ENCODE measurements at places on chromosomes 1 and 21.

DNA sequence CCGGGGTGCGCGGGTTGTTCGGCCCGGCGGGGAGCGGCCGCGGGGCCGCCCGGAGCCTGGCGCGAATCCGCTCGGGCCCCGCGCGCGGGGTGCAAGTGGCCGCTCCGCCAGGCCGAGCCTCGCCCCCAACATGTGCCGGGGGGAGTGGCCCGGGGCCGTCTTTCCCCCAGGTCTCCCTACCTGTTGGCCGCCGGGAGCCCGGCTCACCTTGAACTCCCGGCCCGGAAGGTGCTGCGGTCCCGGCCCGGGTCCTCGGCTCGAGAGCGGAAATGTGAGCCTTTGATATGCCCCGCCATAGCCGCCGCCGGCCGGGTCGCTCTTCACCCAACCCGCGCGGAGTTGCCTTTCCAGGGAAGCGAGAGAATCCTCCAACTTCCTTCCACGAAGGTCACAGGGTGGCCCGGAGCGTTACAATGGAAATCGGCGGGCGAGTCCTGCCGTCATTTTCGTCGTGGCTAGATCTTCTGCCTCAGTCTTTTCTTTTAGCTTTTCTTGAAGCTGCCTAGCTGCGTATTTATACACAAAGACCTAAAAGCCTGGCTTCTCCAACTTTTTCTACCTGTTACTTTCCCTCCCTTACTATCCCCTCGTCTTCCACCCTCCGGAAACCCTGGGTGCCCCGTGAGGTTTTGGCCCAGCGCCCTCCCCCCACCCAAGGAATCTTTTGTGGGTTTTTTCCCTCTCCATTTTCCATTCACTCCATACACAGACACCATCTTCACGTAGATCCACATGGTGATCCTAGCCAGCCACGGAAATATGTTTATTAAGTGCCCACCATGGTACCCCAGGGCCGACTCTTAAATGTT is 867 bp downstream of the PTGFRN start:
- DNase-seq = no peak

DNA sequence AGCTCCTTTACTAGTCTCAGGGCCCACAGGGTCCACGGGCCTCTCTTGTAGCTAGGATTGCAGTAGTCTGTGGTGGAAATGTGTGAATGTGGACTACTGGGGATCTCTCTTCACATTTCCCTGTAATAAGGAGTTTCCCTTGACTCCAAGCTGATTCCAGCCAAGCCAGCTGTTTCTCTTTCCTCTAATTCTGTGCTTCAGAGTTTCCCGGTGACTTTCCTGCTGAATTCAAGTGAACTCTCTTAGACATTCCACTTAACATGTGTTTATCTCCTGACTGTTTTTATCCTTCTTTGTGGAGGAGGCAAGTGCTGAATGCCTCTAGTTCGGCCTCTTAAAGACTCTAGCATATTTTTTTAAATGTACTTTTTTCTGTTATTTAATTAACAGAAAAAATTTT is 354.0 kb upstream of the RGS18 start:
- DNase-seq = no peak

- DNase-seq = no peak
Measured at GRCh38 chr1:214847071-214847810, 235.3 kb upstream of the KCNK2 start.

GRCh38 chr1:5926686-5927435 is 65.4 kb downstream of the NPHP4 start:
- DNase-seq = no peak

DNA sequence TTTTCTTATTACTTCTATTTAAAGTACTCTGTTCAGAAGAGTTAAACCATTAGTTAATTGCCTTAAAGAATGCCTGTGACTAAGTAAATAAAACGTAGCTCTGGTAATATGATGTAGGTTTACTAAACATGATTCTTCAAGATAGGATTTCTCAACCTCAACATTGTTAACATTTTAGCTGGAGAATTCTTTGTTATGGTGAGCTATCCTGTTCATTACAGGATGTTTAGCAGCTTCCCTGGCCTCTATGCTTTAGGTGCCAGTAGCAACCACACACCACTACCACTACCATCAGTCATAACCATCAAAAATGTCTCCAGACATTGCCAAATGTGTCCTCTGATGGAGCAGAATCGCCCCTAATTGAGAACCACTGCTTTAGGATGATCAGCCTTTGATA is 10.7 kb downstream of the RPF1 start:
- DNase-seq = no peak

DNA sequence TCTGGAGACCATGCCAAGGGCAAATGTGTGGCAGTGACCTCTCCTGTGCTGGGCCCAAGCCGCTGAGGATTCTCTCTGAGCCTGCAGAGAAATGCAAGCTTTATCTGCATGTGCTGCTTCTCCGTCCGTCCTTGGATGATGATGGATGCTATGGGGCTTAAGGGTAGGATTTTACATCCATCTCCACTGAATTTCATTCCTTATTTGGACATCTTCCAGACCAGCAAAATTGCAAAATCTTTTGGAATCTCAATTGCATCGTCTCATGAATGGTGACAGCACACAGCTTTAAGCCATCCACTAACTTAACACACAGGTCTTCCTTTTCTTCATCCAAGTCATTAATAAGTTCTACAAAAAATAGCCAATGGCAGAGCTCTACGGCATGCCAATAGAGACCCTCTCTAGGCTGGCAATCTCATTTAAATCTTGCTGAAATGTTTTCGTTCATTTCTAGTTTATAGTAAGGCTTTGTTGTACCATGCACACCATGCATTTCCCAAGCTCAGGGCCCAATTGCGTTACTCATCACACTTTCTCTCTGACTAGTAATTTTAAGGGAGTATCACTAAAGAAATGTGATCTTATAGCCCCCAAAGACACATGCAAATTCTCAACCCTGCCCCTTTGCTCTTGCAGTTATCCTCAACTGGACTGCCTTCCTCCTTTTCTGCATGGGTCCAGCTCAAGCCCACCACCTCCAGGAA is 11.1 kb downstream of the BATF3 start:
- DNase-seq = no peak

DNA sequence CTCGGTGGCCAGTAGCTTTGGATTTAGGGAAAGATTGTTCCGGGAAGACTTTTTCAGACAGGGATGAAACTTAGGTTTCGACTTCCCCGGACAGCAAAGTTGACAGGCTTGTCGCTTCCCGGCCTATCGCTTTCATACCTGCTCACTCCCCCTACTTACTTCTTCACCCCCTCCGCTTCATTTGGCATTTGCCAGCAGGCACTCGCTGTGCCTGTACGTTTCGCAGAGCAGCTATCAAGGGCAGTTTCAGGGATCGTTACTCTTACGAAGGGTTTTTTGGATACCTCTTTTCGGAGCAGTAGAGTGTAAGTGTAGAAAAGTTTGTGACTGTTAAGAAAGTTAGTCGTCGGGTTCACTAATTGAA is 393 bp downstream of the BLZF1 start:
- no peak for DNase-seq

GRCh38 chr1:45686015-45686287 is 382 bp downstream of the GPBP1L1 start:
- DNase-seq = no peak

- DNase-seq = no peak
Measured at GRCh38 chr1:51927029-51927428, 48.5 kb upstream of the NRDC start.

- DNase-seq = no peak
Measured at GRCh38 chr1:95223110-95223509, 10.9 kb upstream of the RWDD3 start.

DNA sequence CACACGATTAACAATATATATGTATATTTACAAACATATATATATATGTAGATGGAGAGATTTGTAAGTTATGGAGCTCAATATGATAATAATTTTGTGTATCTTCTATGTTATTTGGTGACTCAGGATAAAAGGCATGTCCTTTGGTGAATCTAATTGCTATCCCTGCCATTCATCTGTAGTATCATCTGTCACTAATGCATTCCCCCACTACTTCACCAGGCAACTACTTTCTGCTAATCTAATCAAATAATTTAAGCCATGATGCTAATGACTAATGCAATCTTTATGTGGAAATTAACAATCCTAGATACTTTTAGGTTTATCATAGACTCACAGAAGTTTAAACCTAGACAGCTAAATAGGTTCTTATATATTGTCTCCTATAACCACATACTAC is 1074.5 kb downstream of the PLA2G4A start:
- no peak for DNase-seq

DNA sequence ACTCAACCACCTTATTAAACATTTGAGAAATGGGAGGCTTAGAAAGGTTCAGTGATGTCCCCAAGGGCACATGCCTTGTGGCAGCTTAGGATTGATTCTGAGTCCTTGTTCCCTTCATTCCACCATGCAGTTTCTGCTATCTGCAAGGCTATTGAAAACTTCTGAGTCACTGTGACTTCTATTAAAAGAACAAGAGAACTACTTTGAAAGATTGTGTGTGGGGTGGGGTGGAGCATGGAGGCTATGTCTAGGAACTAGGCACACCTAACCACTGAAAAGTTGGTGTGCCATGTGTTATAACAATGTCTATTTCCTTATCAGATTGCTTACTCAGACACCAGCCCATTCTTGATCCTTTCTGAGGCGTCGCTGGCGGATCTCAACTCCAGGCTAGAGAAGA is 10.8 kb downstream of the MTARC1 start:
- DNase-seq = no peak

DNA sequence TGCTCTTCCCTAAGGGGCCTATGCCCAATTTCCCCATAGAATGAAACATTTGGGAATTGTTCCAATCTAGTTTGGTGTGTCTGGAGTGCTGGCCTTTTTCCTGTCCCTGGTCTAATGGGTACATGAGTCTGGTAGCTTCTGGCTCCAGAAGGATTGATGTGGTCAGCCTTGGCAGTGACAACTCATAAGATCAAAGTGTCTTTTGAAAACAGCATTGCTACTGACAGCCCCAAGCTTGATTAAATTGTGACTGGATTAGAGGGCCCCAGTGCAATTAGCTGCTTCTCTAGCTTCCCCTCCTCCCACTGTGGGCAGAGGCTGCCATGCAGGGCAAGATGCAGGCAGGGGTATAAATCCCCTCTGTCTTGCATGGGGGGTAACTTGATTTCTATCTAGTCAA is 130.9 kb downstream of the UCK2 start:
- DNase-seq = no peak

DNA sequence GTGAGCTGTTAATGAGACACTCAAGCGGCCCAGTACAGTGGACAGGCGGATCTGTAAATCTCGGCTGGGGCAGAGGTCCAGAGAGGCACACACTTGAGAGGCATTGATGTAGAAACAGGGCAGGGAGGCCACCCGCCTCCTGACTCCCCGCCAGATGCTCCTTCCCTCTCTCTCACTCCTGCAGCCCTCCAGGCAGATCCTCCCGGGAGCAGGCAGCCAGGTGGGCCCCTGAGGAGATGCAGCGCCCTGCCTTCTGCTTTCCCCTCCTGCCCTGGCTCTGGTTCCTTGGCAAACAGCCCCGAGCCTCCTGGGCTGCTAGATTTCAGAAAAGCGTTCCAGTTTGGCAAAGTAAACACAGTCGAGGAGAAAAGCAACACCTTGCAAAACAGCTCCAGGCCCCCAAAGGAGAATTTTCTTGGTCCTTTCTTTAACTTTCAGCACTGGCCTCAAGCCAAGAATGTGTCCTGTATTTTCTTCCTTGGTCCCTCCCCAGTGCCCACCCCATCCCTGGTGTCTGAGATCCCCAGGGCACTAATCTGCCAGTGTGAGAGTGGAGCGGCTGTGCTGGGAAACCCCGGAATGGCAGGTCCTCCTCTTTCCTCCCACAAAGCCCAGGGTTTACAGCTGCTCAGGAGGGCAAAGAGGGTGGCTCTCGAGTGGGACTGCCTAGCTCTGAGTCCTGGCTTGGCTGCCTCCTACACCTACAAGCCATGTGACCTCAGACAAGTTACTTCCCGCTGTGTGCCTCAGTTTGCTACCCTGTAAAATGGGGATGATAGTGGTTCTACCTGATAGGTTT is 29.4 kb upstream of the IFNLR1 start:
- DNase-seq = no peak

GRCh38 chr1:98056781-98057180 is 135.9 kb upstream of the DPYD start:
- DNase-seq = no peak

DNA sequence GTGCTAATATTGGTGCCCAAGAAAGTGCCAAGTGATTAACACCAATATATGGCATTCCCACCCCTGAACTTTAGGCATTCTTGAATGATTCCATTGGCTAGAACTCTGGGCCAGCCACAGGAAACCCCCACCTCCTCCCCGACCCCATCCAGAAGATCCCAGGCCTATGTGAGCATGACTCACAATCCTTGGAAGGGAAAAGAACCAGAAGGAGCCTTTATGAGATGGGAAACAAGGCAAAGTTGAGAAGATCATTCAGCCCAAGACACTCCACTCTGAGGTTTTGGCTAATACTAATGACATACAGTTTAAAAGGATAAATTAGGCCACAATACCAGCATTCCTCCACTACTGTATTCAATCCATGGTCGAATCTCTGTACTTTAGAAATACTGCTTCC is 21.8 kb downstream of the ELK4 start:
- no peak for DNase-seq

- no peak for DNase-seq
Measured at GRCh38 chr1:197314682-197315081, 46.6 kb downstream of the CRB1 start.

GRCh38 chr1:6947952-6948351 is 162.7 kb downstream of the CAMTA1 start:
- DNase-seq = no peak

- DNase-seq = no peak
Measured at GRCh38 chr1:9324246-9325096, 31.8 kb downstream of the SPSB1 start.

DNA sequence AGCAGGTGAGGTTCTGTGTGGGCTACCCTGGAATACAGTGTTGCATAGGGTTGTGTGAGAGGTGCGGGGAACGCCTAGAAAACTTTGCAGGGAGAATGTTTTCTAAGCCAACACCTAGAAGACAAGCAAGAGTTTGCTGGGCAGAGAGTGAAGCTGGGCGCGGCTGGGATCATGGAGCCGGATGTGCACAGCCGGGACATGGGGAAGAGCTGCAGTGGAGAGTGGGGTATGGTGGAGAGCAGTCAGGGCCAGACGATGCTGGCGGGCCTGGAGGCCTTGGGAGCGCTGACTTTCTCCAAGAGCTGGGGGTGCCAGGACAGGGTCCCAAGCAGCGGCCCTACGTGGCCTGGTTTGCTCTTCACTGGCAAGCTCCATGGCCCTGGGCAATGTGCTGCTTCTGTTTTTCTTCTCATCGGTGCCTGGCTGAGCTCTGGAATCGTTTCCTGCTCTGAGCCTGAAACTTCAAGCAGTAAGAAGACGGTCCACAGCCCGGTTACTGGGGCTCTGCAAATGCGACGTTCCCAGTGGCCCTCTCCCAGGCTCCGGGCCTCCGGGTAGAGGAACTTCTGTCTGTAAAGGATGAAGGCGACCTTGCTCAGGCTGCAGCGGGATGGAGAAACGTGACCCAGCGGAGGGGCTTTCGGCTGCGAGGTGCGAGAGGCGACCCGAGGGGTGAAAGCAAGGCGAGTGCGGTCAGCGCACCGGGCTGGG is 51.9 kb upstream of the CD34 start:
- DNase-seq = no peak

- DNase-seq = no peak
Measured at GRCh38 chr1:30795026-30795425, 37.5 kb upstream of the LAPTM5 start.

Data from HFF-Myc (cell line).